Small intestine (tissue), 16 donors: ENCODE measurements at places on chromosomes 11 and 22.
A peak's percentile ranks its signal among the peaks of the same experiment; 100 is the strongest.

- DNase-seq, result no peak
Measured at GRCh38 chr11:71934213-71934612, 5.4 kb downstream of the RNF121 start.

DNA sequence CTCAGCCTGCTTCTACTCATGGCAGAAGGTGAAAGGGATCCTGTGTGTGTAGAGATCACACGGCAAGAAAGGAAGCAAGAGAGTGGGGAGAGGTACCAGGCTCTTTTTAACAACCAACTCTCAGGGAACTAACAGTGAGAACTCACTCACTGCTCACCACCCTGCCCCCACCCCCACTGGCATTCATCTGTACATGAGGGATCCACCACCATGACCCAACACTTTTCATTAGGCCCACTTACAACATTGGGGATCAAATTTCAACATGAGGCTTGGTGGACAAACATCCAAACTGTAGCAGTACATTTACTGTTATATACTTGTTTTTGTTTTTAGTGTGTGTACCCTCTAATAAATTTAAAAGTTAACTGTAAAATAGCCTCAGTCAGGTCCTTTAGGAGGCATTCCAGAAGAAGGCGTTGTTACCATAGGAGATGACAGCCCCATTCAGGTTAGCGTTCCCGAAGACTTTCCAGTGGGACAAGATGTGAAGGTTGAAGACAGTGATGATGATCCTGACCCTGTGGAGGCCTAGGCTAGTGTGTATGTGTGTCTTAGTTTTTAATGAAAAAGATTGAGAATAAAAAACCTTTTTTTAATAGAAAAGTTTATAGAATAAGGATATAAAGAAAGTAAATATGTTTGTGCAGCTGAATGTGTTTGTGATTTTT lies 11.3 kb downstream of the CUL5 start:
- no peak for DNase-seq

GRCh38 chr11:86011175-86011574 lies 57.7 kb downstream of the PICALM start:
- no peak for DNase-seq

GRCh38 chr11:67634366-67635230 lies 4.9 kb upstream of the NUDT8 start:
- DNase-seq, result peak; percentile 88

- no peak for DNase-seq
Measured at GRCh38 chr11:43503417-43503816, 144.7 kb downstream of the TTC17 start.

GRCh38 chr11:61621917-61622585 lies 41.2 kb upstream of the SYT7 start:
- no peak for DNase-seq

GRCh38 chr11:120532832-120533196 lies 21.3 kb downstream of the GRIK4 start:
- peak; percentile 42 for DNase-seq

GRCh38 chr11:73155102-73155501 lies 13.0 kb upstream of the FCHSD2 start:
- DNase-seq, result peak; percentile 67
